ENCODE measurements at places on chromosomes 1 and 21. TPM values are rescaled to one million over a fixed set of nuclear protein-coding genes. Genes with fewer than 3 reads are reported as not detected.

DNA sequence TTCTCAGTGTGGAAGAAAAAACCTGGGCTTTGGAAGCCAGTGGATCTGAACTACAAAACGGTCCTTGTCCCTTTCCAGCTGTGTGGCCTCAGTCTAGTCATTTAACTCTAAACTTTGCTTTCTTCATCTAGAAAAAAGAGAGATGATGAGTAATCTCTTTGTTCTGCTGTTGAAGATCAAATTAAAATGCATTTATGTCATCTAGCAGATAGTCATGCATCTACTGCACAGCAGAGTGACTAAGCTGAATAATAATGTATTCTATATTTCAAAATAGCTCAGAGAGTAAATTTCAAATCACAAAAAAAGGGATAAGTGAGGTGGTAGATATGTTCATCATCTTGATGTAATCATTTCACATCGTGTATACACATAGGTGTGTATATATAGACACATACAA lies 473.2 kb downstream of the DSCAM start:
- DNase-seq = no peak

GRCh38 chr1:40508375-40509341 lies at the start of gene EXO5:
TSS of gene EXO5 (plus strand) at chr1:40508767. CDS start at chr1:40514545, 5,778 bp downstream.
- DNase-seq = peak; percentile 49

- DNase-seq = no peak
Observed at GRCh38 chr1:214826619-214827018, 223.6 kb downstream of the CENPF start.

Gene NBPF6
- not detected for total RNA-seq

Gene FHL3
- 21.6 TPM for total RNA-seq
